ENCODE measurements at places on chromosomes 2 and 18.

- DNase-seq: no peak
These were observed 565.3 kb upstream of the ZNF804A start for GRCh38 chr2:184032983-184033382.

DNA sequence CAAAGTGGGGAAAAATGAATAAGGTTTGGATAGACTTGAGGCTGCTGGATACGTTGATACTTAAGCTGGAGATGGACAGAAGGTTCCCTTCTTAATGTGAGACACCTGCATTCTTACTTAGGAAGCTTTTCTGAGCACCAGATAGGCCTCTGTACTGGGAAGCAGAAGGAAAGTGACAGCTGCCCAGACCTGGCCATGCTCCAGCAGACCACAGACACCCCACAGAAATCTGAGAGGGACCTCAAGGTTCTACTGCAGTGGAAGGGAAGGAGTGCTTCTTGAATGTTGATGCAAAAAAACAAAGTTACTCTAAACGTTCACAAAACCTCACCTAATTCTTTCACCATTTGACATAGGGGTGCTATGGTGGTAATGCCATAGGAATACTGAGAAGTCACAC lies 642.1 kb upstream of the ID2 start:
- no peak for DNase-seq

DNA sequence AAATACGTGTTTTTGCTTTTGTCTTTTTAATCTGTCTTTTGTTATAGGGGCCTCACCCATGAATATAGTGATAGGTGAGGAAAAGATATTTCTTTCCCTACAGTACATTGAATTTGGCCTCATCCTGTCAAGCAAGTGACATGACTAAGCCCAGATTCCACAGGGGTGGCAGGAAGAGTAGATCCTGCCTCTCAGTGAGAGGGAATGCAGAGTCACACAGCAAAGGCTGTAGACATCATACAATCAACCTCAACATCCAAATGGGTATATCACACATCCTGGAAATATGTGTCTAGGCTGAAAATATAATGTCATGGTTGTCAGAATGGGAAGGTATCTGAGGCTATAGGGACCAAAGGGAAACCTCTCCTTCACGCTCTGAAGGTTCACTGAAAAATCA lies 269.6 kb downstream of the CDH20 start:
- no peak for DNase-seq

DNA sequence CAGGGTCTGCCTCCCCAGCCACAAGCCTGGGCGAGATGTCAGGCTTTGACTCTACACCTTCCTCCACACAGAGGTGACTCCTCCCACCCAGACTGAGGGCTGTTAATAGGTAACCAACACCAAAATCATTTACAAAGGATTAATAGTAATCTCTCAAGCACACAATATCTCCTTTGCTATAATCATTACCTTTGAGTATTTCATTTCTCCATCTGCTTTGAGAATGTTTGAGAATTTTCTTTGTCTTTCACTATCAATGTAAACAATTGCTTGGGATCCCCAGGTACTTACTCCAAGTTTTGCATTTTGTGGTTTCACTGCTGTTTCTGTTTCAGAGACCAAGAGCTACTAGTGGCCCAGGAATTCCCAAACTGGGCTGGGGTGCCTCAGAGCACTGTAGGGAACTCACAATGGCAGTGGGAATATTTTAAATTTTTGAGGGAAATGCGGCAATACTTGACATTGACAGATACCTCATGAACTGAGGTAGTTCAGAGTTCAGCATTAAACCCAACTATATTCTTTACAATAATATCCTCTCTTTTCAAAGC lies 166.4 kb upstream of the MGAT5 start:
- no peak for DNase-seq

- DNase-seq: no peak
These were observed 104.4 kb upstream of the SMAD2 start for GRCh38 chr18:48034651-48035555.

GRCh38 chr18:54825601-54826344 lies 2.5 kb upstream of the RAB27B start:
- DNase-seq: no peak

- peak; percentile 23 for DNase-seq
These were observed at the start of gene ADRA2B for GRCh38 chr2:96116424-96116878. Gene ADRA2B, minus strand, starts transcription at chr2:96116571. Its CDS starts 422 bp downstream, at chr2:96116149.

DNA sequence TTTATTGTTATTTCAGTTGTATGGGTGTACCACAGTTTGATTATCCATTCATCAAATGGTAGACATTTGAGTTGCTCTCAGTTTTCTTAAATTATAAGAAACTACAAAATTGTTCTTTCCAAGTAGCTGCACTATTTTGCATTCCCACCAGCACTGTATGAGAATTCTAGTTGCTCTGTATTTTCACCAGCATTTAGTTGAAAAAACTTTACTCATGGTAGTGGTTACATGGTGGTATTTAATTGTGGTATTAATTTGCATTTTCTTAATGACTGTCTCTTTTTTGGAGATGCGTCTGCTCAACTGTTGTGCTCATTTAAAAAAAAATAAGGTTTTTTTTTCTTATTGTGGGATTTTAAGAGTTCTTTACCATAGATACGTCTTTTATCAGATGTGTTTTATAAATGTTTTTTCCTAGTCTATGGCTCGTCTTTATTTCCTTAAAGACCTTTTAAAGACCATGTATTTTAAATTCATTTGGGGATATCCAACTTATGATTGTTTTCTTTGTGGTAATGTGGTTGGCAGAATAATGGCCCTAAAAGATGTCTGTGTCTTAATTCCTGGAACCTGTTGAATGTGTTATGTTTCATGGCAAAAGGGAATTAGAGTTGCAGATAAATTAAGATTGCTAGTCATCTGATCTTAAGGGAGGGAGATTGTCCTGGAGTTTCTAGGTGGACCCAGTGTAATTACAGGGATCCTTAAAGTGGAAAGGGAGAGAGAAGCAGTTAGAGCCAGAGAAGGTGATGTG lies 37.4 kb downstream of the UBE2F start:
- no peak for DNase-seq

DNA sequence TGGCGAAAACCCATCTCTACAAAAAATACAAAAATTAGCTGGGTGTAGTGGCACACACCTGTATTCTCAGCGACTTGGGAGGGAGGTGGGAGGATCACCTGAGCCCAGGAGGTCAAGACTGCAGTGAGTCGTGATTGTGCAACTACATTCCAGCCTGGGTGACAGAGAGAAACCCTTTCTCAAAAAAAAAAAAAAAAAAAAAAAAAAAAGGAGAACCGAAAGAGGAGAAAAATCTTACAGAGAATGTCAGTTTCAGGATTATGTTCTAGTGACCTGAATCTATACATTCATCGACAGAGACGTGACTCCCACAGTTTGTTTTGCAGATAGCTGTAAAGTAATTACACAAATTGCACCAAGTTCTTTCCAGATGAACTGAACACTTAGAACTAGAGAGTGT lies 187.8 kb downstream of the FTCDNL1 start:
- DNase-seq: no peak

Data from SK-MEL-5 (cell line).